ENCODE measurements at places on chromosomes 7 and 10.

- no peak for DNase-seq
Measured at GRCh38 chr7:106332201-106332600, 47.4 kb upstream of the NAMPT start.

DNA sequence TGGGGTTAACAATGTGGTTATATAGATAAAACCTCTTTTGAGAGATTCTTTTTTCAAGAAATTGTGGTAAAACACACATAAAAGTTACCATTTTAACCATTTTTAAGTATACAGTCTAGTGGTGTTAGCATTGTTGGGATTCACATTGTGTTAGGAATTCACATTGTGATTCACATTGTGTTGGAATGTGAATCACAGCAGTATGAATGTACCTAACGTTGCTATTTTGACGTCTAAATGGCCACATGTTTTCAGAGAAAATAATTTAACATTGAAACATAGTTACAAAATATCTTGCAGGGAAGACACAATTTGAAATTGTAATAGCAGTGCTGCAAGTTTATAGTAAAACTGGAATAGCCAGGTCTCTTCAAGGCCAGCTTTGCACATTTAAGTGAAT lies 129.0 kb downstream of the BICC1 start:
- no peak for DNase-seq

GRCh38 chr10:21329995-21330627 lies 195.4 kb downstream of the SKIDA1 start:
- no peak for DNase-seq

GRCh38 chr10:132362151-132362611 lies 30.2 kb downstream of the LRRC27 start:
- DNase-seq: no peak

DNA sequence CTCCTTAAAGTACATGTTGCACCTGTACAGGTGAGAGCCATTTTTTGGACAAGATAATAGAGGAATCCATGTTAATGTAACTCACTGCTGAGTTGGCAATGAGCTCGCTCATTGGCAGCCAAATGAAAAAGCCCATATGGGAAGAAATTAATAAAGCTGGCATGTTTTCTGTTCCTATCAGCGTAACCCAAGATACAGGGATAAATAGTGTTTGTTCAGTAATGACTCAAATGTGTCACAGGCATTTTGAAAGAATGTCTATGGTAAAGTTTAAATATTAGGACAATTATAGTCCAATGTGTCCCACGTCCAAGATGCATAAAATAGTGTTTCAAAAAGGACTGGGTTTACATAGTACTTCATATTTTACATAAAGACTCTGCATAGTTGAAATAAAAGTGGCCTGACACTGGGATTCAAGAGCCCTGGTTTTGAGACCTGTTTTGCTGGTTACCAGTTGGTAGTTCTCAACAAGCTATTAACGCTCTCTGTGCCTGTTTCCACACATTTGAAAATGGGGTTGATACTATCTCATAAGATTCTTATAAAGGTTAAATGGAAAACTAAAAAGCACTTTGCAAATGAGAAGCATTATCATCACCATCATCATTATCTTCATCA lies 49.1 kb downstream of the MTURN start:
- no peak for DNase-seq

- no peak for DNase-seq
Measured at GRCh38 chr10:84695902-84696301, 367.5 kb downstream of the CCSER2 start.

DNA sequence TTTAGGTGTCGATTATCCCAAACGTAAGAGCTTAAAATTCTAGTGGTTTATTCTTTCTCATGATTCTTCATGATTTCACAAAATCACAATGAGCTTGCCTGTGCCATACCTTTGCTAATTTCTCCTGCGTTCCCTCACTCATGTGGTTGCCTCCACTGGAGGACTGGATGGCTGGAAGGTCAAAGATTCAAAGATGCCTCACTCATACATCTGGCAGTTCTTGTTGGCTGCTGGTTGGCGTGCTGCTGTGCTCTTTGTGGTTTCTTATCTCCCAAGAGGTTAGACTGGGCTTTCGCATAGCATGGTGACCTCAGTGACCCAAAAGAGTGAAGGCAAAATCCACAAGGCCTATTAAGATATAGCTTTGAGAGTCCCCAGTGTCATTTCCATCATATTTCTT lies 877.6 kb upstream of the AUTS2 start:
- no peak for DNase-seq

- no peak for DNase-seq
Measured at GRCh38 chr7:109879287-109879828, 1211.6 kb upstream of the LRRN3 start.

- no peak for DNase-seq
Measured at GRCh38 chr10:6536102-6536501, 44.0 kb downstream of the PRKCQ start.

DNA sequence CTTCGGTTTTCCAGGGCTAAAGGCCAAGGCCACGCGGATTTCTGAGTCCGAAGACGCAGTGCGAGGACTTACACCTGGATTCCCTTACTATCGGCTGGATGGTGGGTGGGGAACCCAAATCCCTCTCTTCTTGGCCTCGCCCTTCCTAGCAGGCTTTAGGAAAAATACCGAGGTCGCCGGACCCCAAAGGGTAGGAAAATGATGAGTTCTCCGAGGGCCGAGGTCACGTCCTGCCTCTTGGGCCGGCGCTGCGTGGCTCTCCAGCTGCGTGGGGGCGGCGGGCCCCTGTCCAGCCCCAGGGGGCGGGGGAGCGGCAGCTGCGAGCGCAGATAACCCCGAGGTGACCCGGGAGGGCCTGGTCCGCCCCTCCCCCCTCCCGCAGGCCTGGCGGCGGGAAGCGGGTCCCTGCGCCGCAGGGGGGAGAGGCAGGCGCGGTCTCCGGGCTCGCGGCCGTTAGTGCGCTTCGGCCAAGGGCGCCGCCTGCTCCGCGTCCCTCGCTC lies 805 bp upstream of the HMX3 start:
- DNase-seq: no peak

GRCh38 chr10:69960606-69960987 lies 92.0 kb upstream of the MACROH2A2 start:
- DNase-seq: no peak

DNA sequence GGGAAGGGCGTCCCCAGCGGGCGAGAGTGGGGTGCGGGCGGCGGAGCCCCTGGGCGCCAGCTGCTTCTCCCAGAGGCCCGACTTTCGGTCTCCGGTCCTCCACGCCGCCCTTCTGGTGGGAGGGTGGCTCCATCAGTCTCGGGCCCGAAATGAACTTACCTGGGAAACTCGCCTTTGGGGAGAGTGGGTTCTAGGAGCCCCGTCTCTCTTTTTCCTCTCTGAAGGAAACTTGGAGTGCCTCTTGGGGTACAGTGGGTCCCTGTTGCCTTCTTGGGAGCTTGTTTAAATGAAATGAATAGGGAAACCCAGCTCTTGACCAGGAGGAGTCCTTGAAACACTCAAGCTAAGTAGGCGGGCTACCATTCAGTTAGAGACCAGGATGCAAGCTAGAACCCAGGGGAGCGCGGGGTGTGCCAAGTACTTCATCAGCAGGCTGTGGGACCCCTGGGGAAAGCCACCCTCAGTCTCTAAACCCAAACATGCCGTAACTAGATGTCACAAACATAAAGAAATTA lies 1.3 kb downstream of the SLC26A4 start:
- no peak for DNase-seq

GRCh38 chr7:112533591-112533990 lies 52.8 kb downstream of the LSMEM1 start:
- no peak for DNase-seq

- no peak for DNase-seq
Measured at GRCh38 chr10:67770537-67770936, 67.5 kb downstream of the DNAJC12 start.

DNA sequence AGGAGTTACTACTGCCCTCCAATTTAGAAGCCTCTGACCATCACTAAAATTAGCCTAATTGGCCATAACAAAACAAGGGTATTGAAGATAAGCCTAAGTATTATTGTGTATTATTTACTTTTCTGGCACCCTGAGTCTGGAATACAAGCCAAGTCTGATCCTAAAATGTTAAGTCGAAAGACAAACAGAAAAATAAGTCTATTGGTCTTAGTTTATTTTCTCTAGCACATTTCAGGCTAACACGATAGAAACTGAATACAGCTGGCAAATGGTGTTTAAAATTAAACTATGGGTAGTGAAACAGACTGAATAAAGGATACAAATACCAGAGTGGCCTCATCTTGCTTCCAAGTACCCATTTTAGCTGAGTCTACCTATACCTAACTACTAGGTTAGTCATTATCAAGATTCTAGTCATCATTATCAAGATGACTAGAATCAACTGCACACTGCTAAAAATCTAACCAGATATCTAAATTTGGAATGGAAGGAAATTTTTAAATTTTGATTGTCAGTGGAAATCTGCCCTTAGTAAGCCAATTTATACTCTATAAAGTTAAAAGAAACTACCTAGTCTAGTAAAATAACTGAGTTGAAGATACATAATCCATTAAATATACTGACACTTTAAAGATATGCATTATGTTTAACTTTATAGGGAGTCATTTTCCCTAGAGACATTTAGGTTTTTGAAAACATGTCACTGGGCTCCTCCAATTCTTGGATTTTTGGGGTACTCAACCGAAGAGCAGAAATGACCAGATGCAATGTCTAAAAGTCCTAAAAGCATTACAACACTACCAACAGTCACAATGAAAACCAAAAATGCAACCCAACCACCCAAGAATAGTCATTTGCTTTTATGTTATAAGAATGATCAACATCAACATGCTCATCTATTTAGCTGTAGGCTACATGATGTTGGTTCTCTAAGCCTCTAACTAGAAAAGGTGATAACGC lies 80.9 kb downstream of the NT5C2 start:
- no peak for DNase-seq

GRCh38 chr10:13338390-13339110 lies 9.5 kb downstream of the SEPHS1 start:
- DNase-seq: no peak

- peak; percentile 53 for DNase-seq
Measured at GRCh38 chr10:3067118-3067858, at the start of gene PFKP. Gene PFKP, plus strand, starts transcription at chr10:3067548. Its CDS starts 48 bp downstream, at chr10:3067596.

DNA sequence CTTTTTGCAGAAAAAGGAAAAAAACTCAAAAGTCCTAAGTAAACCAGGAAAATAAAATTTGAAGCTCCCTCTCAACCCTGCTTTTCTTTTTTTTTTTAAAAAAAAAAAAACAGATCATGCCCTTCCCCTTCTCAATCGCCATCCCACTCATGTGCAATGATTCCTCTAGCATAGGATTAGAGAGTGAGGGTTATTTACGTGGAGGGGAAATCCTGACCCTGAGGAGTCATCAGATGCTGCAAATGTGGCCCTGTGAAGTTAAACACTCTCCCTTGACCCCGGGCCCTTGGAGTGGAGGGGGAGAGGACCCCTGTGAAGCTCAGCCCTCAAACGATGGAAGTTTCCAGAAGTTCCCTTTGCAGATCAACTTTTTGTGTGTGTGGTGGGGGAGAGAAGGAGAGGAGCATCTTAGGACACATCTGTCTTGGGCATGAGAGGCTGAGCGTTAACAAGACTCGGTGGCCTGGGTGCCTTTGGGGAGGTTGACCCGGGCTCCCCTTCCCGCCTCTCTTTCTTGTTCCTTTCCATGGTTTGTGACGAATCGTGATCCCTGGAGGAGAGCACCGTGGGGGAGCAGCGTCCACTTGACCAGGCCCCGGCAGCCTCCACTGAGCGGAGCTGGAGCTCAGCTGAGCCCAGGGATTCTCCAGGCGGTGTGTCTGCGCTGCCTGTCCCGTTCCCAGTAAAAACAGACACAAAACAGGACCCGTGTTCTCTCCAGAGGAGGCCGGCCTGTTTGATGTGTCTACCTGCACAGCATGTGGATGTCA lies 1.5 kb upstream of the SHH start:
- DNase-seq: no peak

- no peak for DNase-seq
Measured at GRCh38 chr10:19629567-19629966, 186.7 kb upstream of the PLXDC2 start.

DNA sequence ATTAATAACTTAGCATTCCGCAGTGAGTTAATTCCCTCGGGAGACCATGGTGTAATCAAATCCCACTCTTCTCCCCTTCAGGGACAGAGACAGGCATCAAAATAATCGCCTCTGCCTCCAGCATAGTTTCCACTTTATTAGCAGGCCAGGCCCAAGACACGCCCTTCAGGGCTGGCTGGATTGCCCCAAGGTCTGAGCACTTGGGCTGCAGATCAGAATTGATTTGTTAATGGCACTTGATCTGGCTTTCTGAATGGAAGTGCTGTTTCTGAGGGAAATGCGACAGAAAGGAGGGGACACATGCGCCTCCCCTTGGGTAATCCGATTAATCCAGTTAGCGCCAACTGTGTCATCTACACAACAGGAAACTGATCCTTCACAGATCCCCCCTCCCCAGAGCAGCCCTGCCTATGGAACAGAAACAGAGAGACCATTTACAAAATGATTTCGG lies 15.6 kb downstream of the CHAT start:
- no peak for DNase-seq

DNA sequence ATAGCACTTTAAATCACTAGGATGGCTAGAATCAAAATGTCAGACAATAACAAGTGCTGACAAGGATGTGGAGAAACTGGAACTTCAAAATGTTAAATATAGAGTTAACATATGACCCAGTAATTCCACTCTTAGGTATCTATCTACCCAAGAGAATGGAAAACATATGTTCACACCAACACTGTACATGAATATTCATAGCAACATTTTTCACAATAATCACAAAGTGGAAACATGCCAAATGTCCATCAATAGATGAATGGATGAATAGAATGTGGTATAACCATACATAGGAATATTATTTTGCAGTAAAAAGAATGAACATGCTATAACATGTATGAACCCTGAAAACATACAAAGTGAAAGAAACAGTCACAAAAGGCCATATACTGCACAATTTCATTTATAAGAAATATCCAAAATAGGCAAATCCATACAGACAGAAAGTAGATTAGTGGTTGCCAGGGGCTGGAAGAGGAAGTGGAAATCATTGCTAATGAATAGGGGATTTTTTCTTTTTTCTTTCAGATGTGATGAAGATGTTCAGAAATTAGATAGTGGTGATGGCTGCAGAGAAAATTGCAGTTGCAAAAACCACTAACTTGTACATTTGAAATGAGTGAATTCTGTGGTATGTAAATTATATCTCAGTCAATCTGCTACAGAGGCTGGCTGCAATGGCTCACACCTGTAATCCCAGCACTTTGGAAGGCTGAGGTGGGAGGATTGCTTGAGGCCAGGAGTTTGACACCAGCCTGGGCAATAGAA lies 93.0 kb downstream of the CPVL start:
- DNase-seq: no peak

- no peak for DNase-seq
Measured at GRCh38 chr10:48800007-48800675, 115.5 kb downstream of the WDFY4 start.

- no peak for DNase-seq
Measured at GRCh38 chr10:83881661-83882060, 257.6 kb upstream of the GHITM start.

- no peak for DNase-seq
Measured at GRCh38 chr10:79443338-79444198, 1.9 kb downstream of the ZCCHC24 start.

DNA sequence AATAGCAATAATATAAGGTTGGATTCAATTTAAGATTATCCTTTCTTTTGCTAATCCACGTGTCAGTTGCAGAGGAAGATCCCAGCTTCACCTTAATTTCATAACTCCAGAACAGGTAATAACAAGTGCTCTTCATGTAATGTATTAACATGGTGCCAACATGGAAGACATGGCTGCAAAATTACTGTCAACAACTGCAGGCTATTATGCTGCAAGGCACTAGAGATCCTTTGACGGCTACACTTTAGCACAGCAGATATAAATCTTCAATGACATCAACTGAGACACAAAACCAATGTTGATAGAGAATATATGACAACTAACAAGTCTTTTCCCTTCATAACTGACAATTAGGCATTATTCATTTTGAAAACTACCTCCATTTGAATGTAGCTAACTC lies 96.1 kb downstream of the RNF133 start:
- no peak for DNase-seq

- no peak for DNase-seq
Measured at GRCh38 chr7:22858640-22859561, 36.3 kb upstream of the TOMM7 start.
